ENCODE measurements at places on chromosomes 16 and 17. TPM values are rescaled to one million over a fixed set of nuclear protein-coding genes. Genes with fewer than 3 reads are reported as not detected.

ATAD5 gene
- 1.5 TPM for polyA plus RNA-seq

DNA sequence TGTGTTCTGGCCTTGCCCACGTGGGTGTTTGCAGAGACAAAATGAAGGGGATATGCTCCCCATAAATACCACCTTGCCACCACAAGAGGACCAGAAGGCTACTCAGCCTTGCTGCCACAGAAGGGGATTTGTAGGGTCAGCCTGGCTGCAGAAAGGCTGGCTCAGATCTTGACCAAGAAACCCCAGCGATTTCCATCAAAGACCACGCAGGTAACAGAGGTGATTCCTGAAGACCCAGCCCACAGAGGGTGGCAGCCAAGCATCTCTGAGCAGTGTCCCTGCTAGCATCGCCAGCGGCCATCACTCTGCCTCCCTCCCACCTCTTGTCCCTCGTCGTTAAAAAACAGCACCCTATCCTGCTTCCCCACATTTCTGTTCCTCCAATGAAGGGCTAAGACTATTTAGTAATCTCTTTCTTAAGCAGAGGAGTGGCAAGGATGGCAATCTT, 54.9 kb downstream of the BEAN1 start:
- no peak for DNase-seq

CASKIN2 gene
- 0.05 TPM for polyA plus RNA-seq

DNA sequence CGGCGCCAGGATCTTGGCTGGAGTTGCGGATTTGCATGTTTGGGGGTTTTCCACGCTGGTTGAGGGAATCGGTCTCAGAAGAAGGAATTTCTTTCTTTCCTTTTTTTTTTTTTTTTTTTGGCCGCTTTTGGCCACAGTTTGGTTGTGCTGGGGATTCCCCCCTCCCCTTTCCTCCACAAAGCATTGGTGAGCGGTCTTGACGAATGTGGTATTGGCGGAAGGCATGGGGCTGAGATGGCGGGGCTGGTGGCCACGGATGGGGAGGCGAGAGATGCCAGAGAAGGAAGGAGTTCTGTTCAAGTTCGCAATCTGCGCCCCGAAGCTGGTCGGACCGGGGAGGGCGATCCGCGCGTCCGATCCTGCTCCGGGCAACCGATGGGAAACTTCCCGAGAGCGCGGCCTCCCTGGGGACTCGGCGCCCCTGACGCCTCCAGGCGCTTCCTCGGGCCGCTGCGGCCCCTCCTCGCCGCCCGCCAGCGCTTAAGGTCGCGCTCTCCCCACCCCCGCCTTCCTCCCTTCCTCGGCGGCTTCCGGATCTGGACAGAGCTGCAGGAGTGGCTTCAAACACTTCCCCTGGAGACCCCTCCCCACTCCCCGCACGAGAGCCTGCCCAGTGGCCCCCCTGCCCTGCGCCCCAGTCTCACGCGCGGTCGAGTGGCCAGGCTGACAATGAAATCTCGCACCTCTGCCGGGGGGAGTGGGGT, 43.2 kb downstream of the RAI1 start:
- peak; percentile 15 for DNase-seq

- no peak for DNase-seq
Observed at GRCh38 chr17:66146394-66146793, 45.5 kb downstream of the CEP112 start.

DNA sequence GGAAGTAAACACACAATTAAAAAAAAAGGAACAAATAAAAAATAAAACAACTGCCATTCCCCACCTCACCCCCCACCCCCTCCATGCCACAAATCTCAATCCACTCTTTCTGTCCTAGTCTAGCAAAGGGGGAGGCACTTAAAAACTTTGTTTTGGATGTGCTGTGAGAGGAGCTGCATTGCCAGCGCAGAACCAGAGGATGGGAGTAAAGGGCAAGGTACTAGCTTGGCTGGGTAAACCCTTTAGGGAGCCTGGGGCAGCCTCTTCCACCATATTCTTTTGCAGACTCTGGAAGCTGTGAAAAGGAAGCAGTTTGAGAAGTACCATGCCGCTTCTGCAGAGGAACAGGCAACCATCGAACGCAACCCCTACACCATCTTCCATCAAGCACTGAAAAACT, 1.4 kb downstream of the MRPS7 start:
- no peak for DNase-seq

GAS2L2 gene
- not detected for polyA plus RNA-seq

GRCh38 chr17:58368860-58369213, 16.8 kb upstream of the SUPT4H1 start:
- DNase-seq = no peak

CDH11 gene
- polyA plus RNA-seq = not detected

All from naive thymus-derived CD8-positive, alpha-beta T cell (primary cell).